Motor neuron (in vitro differentiated cells): ENCODE measurements at places on chromosomes 2 and 18. TPM values are rescaled to one million over a fixed set of nuclear protein-coding genes. Genes with fewer than 3 reads are reported as not detected.

GRCh38 chr18:41613003-41613609, 341.9 kb upstream of the PIK3C3 start:
- ATAC-seq: peak; percentile 61

DNA sequence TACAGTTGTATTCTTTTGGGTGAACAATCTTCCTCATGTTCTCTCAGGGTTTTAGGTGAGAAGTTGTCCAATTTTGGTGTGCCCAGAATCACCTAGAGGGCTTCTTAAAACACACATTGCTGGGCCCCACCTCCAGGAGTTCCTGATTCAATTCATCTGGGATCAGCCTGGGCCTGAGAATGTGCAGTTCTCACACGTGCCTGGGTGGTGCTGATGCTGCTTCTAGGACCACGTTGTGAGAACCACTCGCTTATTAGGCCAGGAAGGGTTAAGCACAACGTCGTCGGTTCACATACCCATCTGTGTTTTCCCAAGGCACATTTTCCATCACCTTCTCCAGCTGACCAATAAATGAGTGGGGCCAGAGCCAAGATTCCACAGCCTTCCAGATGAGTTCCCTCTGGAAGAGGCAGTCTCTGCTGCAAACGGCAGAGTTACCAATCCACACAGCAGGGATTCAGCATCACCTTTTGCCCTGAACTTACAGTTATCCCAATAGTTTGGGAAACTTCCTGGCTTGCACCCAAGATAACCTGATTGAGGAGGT, 277.7 kb upstream of the HNRNPA3 start:
- ATAC-seq: no peak

CXCR1 gene
- total RNA-seq: 0.28 and 0.34 TPM in 2 replicates

SKA1 gene
- total RNA-seq: 7.6 TPM in 2 replicates

CTDP1 gene
- total RNA-seq: 9.6 and 10.0 TPM in 2 replicates

ZDBF2 gene
- 52.4 and 55.8 TPM in 2 replicates for total RNA-seq

GRCh38 chr18:5678779-5679406, 135.1 kb upstream of the EPB41L3 start:
- peak; percentile 34 for ATAC-seq

ZSWIM2 gene
- not detected in 2 replicates for total RNA-seq

GALNT5 gene
- 0.29 and 0.71 TPM in 2 replicates for total RNA-seq

MARCHF4 gene
- 2.5 and 2.6 TPM in 2 replicates for total RNA-seq

SLC25A12 gene
- total RNA-seq: 10.8 and 13.3 TPM in 2 replicates

ANKRD36C gene
- total RNA-seq: 76.2 and 78.5 TPM in 2 replicates

- peak; percentile 76 for ATAC-seq
These were observed 210.7 kb downstream of the ARL4C start for GRCh38 chr2:234286118-234286598.

- ATAC-seq: no peak
These were observed 64.5 kb downstream of the ZFP36L2 start for GRCh38 chr2:43161650-43162510.

- ATAC-seq: no peak
These were observed 85.3 kb downstream of the FTCDNL1 start for GRCh38 chr2:199765646-199766045.

MERTK gene
- total RNA-seq: 1.6 and 1.8 TPM in 2 replicates

GRCh38 chr2:40287195-40287594, 164.7 kb downstream of the SLC8A1 start:
- ATAC-seq: no peak

DNA sequence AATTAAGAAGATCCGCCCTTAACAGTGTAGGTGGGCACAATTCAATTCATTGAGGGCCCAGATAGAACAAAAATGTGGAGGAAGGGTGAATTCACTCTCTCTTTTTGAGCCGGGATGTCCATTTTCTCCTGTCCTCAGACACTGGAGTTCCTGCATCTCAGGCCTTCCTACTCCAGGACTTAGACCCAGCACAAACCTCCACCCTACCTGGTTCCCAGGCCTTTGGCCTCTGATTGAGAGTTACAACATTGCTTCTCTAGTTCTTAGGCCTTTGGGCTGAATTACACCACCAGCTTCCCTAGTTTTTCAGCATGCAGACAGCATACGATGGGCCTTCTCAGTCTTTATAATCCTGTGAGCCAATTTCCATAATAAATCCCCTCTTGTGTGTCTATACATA, 87.8 kb upstream of the TMEM17 start:
- ATAC-seq: no peak

DNAJC5G gene
- not detected in 2 replicates for total RNA-seq

- ATAC-seq: peak; percentile 50
These were observed 144.1 kb downstream of the FHOD3 start for GRCh38 chr18:36441426-36442240.

DNA sequence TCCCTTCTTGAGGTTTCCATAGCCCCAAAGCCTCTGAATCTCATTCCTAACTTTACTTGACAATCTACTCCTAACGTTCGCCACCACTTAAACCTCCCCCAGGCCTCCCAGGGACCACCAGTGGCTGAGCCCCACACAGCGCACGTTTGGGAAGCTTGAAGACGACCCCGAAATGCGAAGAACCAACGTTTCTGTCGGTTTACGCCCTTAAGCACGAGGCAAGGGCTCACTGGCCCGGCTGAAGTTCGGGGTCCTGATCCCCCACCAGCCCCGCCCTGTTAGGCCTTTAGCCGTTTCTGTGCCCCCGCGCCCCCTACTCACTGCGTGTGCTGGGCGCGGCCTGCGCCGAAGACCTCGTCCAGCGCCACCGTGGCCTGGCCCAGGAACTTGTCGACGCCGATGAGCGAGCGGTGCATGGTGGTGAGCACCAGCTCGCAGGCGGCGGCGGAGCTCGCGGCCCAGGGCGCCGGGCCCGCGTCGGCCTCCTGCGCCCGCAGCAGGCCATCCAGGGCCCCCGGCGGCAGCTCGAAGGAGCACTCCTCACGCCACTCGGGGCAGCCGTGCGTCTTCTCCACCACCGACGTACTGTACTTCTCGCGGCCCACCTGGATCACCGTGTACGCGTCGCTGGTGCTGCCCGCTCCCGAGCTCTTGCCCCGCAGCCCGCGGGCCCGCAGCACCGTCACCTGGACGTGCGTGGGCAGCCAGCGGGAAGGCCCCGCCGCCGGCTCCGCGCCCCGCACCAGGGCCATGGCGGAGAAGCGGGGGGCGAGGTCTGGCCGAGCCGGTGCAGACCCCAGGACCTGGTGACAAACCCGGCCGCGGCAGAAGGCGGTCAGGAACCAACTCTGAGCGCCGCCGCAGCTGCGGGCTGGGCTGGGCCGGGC, 479 bp downstream of the RAB11FIP5 start:
- peak; percentile 17 for ATAC-seq

DNA sequence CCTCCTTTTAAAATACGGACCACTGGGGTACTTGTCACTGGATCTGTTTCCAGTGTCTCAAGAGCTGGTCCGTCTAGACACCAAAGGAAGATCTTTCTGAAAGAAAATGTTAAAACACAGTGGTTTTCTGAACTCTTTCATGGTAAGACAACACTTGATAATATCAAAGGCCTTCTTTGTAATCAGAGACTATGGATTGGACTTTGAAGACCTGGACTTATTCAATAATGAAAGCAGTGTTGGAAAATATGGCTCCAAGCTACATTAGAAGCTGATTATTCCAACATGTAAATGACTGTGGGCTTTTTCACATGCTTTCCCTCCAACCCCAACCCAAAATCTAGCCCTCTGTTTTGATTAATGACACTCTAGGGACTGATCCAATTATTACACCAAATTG, 329.4 kb upstream of the LYPD1 start:
- ATAC-seq: no peak

- ATAC-seq: no peak
These were observed 578.7 kb downstream of the ADCYAP1 start for GRCh38 chr18:1483385-1483784.

DNA sequence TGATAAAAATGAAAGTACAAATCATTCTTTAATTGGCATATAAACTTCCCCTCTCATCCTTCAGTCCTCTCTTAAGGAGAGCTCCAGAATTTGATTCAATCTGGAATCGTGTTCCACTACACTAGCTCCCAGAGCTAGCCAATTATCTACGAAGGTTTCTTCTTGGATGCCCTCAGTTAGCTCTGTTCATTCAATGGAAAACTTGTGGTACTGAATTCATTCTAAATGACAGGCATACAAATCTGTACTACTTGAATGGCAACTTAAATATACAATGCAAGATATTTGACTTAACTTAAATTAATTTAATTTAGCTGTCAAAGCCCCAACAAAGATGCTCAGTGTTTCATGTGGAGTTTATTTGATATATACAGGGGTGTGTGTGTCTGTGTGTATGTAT, 1474.2 kb upstream of the CELF4 start:
- no peak for ATAC-seq

NAT8 gene
- 0.79 TPM in 1 of 2 replicates, not detected in the other for total RNA-seq

GRCh38 chr18:2903006-2903405, 56.2 kb downstream of the EMILIN2 start:
- ATAC-seq: no peak

HRH4 gene
- total RNA-seq: 0.21 and 0.34 TPM in 2 replicates

DNA sequence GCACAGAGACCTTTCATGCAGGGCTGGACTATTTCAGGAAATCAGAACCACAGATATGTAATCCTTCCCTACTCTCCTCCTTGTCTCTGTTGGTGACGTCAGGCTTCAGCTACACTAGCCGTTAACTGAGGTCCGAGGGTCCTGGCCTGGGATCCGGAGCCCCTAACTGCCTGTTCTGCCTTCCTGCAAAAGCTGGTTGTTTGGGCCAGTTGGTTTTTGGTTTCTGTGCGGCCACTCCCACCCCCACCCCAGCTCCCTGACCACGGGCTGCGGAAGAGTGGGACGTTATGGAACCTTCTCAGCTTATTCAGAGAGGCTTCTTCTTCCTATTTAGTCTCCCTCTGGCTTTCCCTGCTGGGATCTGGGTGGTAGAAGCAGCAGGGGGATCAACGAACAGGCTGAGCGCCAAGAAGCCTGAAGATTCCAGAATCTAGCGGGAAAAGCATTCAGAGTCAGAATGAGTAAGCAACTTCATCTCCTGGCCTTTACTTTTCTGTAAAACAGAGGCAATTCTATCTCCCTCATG, 49.3 kb upstream of the ROCK2 start:
- no peak for ATAC-seq

DNA sequence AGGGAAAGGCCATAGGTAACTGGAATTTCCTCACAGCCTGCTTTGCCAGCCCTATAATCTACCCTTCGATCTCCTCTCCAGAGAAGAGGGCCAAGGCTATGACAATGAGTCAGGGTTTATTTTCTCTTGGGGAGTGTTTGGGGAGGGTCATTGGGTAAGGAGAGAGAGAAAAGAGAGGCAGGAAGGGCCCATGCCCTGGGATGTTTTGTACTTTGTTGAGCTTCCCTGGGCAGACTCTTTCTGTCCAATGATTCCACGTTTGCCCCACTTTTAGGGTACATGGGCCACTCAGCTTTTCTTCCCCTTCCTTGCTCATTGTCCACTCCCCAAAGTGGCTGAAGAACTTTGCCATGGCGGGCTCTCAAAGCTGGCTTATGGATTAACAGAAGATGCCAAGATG, 224.2 kb downstream of the ALK start:
- ATAC-seq: no peak
